ENCODE measurements at places on chromosomes 16 and 17.
A peak's percentile ranks its signal among the peaks of the same experiment; 100 is the strongest.

DNA sequence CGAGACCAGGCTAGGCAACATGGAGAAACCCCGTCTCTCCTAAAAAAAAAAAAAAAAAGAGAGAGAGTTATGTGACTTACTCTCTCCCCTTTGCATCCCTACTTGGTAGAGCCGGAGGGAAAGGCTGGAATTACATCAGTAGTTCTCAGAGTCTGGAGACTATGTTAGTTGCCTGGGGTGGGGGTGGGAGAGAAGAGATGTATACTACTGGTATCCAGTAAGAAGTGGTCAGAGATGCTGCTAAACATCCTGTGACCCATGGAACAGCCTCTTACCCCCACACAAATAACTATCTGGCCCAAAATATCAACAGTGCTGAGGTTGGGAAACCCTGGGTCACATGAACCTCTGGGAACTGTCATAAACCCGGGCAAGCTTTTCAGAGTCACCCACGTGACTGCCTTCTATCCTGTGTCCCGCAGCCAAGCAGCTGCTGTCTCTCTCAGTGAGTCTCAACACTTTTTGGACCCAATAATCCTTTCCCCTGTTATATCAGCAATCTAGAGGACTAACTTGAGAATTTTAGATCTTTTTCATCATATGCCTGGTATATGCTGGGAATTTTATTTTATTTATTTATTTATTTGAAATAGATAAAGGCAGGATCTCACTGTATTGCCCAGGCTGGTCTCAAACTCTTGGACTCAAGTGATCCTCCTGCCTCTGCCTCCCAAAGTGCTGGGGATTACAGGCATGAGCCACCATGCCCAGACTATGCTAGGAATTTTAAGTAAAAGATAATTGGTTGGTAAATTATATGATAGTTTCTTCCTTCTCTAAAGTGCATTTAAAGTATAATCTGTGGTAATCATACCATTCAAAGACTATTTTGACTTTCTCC lies 8.7 kb downstream of the EIF1 start:
- DNase-seq, result no peak

DNA sequence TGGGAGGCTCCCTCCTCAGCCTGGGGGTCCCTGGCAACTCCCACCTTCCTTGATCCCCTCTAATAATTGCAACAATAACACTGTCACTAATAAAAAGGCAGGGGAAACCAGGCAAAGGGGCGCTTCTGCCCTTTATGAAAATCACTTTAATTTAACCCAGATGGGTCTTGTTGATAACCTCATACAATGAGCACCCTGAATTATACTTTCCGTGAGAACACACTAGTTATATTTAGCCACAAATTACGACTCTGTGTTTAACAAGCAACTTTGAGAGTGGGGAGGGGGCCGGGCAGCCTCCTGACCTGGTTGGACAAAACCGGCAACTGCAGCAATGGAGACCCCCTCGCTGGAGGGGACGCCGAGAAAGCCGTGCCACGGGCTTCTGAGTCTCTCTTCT lies 5.7 kb upstream of the BAHCC1 start:
- DNase-seq, result no peak

DNA sequence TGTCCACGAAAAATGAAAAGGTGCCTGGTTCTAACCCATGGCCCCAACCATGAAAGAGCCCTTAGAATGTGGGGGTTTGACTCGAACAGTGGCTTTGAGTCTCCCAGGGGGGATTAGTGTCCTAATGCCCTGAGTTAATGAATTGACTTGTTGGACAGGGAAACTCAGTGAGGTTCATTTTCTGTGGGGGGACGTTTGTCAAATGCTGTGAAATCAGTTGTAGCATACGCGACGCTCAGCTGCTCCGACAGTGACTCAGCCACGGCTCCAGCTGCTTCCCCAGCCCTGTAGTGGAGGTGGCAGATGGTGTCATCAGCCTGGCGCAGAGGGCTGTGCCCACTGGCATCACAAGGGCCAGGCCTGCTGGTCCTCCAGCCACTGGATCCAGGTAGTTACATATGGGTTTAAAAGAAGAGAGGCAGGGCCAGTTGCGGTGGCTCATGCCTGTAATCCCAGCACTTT lies 3.9 kb upstream of the TMEM235 start:
- no peak for DNase-seq

GRCh38 chr17:8894673-8895578 lies 27.5 kb upstream of the PIK3R6 start:
- DNase-seq, result peak; percentile 16

- no peak for DNase-seq
Measured at GRCh38 chr17:44251062-44251461, 16.9 kb downstream of the SLC4A1 start.
